ENCODE measurements at places on chromosomes 16 and 17.

- no peak for DNase-seq
These were observed 15.5 kb downstream of the MXRA7 start for GRCh38 chr17:76695059-76695831.

DNA sequence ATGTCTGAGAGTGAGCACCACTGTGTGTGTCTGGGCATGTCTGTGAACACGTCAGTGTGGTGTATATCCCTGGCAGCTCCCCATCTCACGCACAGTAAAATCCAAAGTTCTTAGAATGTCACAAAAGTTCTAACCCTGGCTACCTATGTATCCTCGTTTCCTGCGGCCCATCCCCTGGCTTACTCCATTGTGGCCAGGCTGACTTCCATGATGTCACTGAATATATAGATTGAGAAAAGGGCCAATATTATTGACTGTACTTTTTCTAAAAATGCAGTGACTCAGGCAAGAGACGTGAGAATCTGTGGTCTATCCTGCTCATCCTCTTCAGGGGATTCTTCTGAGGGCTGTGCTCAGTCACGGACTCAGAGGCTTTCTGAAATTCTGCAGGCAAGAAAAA, 963 bp upstream of the METTL22 start:
- no peak for DNase-seq

DNA sequence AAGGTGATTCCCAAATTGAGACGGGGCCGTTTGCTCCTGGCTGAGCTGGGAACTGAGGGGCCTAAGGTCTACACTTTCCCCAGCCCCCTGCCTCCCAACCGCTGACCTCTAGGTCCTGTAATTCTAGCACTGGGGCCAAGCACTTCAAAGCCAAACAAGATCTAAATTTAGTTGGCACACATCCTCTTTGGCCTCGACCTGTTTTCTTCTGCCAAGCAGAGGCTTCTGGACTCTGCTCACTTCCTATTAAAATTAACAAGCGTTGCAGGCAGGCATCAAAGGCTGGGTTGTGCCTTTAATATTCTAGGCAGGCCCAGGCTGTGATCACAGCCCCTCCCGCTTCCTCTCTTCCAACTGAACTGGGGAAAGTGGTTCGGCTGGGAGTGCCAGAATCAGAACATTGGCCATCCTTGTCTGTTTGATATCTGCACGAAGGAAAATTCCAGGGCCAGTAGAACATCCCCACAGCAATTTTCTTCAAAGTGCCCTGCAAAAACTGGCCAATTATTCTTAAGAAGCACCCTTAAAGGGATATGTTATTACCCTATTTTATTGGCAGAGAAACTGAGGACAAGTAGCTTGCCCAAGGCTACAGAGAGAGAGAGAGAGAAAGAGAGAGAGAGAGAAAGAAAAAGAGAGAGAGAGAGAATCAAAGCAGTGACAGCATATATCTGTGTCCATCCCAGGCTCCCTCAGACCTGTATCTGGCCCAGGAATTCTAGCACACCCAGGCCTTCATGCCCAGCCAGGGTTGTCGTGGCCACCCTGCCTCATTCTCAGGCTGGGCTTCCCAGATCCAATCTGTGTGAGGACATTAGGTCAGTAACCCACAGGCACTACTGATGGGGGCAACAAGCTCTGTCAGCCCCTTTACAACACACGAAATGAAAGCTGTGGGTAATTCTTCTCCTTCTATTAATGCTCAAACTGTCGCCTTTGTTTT, 12.8 kb upstream of the MT4 start:
- DNase-seq = peak; percentile 7

DNA sequence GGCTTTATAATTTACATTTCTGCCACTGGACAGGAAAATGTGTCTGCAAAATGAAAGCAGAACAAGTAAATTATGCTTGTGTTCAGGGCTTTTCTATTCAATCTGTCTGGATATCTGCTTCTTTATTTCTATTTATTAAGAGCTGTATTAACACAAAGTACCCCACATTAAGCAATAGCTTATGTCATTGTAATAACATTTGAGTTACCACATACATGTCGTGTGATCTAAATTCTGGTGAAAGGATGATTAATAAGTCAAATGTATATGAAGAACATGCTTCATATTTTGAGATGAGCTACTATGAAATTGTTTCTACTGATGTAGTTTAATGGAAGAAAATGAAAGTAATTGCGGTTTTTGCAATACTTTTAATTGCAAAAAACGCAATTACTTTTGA, 238.2 kb downstream of the KCNJ2 start:
- no peak for DNase-seq

GRCh38 chr16:49431591-49432290, 58.1 kb downstream of the C16orf78 start:
- no peak for DNase-seq

DNA sequence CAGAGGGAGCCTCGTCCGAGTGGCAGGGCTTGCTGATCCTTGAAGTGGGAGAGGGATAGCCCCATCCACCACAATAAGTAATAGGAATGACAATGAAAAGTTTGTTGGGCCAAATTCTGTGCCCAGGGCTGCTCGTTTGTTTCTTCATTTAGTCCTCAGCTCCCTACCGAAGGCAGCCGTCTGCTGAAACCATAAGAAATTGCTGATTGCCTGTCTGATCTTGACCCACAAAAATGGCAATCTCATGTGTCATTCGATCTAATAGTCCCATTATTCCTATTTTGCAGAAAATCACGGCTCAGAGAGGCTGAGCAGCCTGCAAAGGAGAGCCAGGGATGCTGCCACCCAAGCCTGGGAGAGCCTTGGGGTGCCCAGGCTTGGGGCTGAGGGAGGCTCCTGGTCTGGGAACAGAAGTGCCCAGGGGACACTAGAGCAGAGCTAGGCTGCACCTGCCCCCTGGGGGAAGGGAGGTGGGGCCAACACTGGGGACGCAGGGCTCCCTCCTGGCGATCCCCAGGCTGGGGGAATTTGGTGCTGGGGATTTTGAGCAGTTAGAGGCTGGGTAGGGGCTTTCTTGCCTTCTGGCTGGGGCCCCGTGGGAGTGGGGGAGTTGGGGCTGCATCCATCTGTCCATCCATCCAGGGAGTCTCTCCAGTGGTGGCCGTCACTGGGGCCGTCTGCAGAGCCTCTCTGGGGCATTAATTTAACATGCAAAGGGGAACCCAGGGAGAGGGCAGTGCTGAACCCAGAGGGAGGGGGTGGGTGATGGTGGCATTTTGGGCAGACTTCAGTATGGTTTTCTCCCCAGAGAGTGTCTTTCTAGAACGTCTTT, 53.5 kb downstream of the SOCS1 start:
- peak; percentile 30 for DNase-seq

- no peak for DNase-seq
These were observed 72.3 kb downstream of the GP2 start for GRCh38 chr16:20255002-20255401.

DNA sequence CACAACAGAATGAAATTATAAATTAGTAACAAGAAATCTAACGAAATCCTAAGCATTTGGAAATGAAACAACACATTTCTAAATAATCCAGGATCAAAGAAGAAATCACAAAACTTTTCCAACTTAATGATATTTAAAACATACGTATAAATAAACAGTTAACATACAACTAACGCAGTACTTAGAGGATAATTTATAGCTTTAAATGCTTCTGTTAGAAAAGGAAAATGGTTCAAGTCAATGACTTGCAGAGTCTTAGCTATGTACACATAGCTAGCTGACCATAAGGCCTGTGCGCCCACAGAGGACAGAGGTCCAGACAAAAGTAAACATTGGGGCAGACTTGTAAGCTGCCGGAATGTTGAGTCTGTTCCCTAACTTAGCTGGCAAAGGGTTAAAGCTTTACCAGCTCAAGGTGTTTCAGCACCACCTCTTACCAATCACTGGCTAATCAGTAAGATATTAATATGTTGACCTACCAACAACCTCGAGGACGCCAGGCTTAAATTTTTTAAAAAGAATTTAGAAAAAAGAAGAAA, 84.6 kb downstream of the PARN start:
- DNase-seq = no peak

GRCh38 chr17:29115961-29116803, 64.0 kb downstream of the MYO18A start:
- DNase-seq = no peak

GRCh38 chr16:1377406-1378010, 25.8 kb downstream of the GNPTG start:
- DNase-seq = no peak

DNA sequence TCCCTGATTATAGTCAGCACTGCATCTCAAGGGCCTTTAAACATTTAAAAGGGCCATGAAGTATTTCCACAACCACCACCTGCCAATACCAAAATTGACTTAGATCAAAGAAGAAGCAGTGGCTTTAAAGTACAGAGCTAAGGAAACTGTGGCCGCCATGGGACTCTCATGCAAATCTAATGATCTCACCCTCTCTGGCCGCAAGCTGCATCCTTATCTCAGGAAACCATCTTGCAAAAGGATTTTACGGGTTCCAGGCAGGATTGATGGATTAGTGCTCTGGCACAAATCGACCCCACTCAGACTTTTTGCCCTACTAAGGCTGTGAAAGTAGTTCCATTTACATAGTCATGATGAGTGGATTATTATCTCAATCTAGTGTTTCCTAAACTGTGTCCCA, 22.6 kb downstream of the CDRT4 start:
- no peak for DNase-seq

DNA sequence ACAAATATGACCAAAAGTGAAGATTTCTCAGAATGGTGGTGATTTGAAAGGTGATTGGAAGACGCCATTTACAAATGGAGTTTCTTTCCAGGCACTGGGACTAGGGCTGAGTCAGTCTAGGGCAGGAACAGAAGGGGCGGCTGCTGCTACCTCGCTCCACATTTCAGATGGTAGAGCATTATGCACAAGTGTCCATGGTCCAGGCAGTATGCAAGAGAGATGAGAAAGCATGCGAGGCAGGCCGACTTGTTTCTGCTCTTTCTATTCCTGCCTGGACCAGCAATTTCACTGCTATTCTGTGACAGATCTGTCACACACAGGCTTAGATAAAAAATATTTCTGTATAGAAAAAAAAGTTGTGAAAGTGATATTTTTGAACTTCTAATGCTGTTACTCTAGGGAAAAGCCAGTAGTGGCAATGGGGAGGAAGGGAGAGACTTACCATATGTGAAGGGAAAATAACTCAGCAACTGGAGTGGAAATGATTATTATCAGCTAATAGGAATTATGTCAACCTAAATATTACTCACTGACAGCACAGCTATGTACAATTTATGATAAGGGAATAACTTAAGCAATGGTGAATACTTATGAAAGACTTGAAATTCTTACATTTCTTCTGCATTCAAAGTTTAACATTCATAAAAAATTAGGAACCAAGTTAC, 134.7 kb upstream of the NETO2 start:
- DNase-seq = no peak

GRCh38 chr17:39926588-39927100, 757 bp downstream of the ORMDL3 start:
- DNase-seq = peak; percentile 68

- no peak for DNase-seq
These were observed 95.7 kb upstream of the PSMD7 start for GRCh38 chr16:74200921-74201320.

GRCh38 chr16:82523815-82524214, 103.0 kb upstream of the CDH13 start:
- DNase-seq = no peak

DNA sequence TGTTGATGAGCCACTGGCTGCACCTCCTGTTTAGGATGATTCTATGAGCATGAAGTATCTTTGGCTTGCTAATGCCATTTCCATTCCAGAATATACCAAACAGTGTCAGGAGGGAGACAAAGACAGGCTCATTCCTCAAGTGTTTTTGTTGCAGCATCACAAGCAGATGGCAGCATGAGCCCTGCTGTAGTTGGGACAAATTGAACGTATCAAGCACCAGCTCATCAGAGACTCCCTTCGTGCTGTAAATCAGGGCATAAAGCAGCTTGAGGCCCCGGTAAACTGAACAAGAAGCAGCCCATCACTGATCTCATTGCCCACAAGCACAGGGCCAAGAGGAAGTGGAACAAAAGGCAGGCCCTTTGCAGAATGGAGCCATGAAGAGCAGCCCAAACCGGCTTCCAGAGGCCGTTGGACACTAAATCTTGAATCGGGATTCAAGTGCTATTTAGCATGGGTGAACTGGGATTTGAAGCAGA, 45.9 kb upstream of the HS3ST3A1 start:
- no peak for DNase-seq

- DNase-seq = no peak
These were observed 1.2 kb downstream of the TMEM106A start for GRCh38 chr17:43212641-43213490.

DNA sequence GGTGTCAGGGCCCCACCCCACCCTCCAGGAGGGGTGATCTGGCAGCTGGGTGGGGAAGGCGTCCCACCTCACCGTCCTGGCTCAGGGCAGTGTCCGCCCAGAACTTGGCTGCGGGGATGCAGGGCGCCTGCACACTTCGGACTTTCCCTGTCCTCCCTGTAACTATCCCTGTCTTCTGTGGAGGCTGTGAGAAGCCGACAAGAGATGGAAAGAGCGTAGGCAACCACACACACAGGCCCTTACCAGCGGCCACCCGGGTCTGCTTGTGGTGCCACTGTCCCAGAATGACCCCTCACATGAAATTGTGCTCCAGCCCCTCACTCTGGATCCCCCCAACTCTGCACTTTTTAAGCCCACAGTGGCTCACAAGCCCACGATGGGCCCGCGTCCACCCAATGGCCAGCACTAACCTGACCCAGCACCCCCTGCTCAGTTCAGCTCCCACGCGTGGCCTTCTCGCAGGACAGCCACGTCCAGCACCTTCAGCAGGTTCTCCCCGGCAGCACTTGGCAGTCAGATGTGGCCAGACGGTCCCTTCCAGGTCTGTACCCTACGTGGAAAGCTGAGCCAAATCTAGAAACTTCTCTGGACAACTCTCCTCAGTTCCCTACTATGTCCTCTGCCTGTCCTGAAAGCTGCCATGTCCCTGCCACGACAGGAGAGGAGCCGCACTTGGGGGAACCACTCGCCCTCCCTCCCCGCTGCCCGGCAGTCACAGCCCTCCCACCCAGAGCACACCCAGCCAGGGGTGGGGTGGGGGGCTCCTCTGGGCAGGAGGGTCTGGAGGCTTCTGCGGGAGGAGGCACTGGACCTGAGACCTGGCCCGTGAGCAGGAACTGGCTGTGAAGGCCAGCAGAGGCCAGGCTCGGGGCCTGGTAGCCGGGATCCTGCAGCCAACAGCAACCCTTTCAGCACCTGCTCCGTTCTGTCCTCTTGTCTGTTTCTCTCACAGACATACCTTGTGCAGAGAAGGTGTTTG, 38.0 kb downstream of the PEMT start:
- DNase-seq = no peak

DNA sequence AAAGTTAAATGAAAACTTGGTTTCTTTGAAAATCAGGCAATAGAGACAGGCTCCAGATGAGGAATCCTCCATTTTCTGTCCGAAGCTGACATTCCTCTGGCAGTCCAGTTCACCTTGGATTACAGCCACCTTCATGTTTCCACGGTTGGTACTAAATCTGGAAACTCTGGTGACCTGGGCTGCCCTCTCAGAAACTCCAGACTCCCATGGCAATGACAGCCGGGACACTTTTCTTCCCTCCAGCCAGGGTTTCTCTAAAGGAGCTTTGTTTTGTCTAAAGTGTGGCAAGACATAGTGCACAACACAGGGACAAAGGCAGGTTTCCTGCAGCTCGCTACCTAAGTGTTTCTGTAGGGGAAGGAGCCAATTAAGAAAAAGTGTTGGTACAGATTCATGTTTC, 36.0 kb downstream of the CLUAP1 start:
- no peak for DNase-seq

Measured in right kidney (tissue), 9 donors.